ENCODE measurements at places on chromosomes 3 and 15.

DNA sequence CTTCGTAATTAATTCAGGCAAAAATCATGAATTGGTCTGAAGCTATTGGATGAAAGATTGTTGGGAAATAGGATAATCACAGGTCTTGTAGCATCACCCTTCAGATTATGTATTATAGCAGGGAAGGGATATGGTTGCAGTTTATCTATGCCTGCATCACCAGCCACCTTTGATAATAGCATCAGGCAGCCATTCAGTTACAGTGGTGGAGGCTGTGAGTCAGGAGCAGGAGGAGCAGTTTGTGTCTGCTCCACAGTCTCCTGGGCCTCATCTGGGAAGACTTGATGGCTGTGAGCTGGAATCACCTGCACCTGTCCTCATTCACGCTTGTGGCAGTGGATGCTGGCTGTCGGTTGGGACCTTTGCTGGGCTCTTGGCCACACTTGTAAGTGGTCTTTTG lies 104.3 kb upstream of the PLXNA1 start:
- no peak for DNase-seq

GRCh38 chr3:66532613-66533012 lies 31.8 kb upstream of the LRIG1 start:
- no peak for DNase-seq

DNA sequence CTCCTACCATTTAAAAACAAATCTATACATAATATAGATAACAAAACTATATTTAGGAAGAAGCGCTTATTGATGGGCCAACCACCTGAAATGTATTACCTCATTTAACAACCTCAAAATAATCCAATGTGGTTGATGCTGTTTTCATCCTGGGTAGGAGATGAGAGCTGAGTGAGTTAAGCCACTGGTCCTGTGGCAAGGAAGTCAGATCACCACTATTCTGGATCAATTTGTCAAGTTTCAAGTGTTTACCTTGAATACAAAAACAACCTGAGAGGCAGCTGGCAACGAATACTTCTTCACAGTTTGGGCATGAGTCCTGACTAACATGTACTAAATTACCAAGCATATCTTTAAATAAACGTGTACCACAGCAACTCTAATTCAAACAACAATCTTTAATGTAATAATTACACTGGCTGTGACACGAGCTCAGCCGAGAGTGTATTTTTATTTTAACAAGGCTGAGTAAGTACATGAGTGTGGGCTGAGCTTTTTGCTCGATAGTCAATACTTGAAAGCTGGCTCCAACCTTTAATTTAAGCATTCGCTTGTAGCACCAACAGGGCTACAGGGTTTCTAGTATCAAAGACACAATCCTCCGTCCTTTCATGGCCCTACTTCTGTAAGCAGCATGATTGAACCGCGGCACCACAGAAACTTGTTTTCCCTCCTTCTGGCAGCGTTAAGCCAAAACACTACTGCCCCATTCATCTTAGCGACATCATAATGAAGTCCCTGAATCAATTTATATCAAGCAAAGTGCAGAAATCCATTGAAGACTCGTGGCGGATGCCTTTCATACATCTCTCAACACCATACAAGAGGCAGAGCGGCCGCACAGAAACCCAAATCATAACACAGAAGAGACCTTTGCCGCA lies 93.8 kb upstream of the ICE2 start:
- DNase-seq: peak; percentile 57

GRCh38 chr3:60579734-60580133 lies 671.5 kb downstream of the FHIT start:
- no peak for DNase-seq

GRCh38 chr3:150737874-150738679 lies 24.9 kb downstream of the SIAH2 start:
- no peak for DNase-seq

- DNase-seq: peak; percentile 30
These were observed 28.7 kb upstream of the PLOD2 start for GRCh38 chr3:146189519-146190173.

GRCh38 chr15:68383161-68384074 lies 48.5 kb downstream of the ITGA11 start:
- no peak for DNase-seq

GRCh38 chr15:57534281-57534680 lies 57.4 kb upstream of the MYZAP start:
- no peak for DNase-seq

- DNase-seq: no peak
These were observed 62.9 kb upstream of the NR2E3 start for GRCh38 chr15:71747128-71748083.

DNA sequence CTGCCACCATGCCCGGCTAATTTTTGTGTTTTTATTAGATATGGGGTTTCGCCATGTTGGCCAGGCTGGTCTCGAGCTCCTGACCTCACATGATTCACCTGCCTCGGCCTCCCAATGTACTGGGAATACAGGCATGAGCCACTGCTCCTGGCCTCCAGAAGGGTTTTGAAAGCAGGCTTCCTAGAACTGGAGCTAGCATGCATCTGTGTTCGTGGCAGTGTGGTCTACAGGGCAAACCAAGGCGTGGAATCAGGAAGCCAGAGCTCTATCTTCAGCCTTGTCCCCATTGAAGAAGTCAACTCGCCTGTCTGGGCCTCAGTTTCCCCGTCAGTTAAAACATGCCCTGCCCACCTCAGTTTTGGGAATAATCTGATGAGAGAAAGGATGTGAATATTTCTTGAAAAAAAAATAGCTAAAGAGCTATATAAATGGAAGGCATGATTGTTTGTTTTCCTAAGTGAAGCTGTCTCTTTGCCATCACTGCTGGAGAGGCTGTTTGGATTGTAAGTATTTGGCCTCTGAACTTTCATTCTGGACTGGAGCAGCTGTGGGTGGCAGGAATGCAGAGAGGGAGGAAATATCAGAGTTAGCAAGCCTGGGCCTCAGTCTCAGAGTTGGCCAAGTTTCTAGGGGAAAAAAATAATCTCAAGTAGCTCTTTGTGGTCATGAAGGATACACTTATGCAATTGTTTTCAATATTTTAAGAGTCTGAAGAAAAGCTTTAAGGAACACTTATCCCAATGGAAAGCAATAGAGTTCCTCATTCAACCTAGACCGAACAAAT lies 36.5 kb upstream of the UACA start:
- DNase-seq: no peak

DNA sequence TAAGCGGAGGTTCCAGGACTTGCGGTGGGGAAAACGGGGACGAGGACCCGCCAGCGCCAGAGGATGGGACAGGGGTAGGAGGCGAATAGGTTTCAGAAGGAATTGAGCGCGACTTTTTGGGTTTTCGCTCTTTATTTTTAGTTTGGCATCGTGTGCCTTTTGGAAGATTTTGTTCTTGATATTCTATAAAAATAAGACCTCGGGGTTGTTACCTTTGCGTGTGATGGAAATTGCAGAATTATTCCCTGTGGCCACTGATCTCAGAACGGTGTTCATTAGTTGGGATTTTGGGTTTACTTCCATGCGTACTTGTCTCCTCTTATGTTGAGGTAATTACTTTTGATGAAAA lies 453 bp upstream of the CCDC14 start:
- DNase-seq: no peak

DNA sequence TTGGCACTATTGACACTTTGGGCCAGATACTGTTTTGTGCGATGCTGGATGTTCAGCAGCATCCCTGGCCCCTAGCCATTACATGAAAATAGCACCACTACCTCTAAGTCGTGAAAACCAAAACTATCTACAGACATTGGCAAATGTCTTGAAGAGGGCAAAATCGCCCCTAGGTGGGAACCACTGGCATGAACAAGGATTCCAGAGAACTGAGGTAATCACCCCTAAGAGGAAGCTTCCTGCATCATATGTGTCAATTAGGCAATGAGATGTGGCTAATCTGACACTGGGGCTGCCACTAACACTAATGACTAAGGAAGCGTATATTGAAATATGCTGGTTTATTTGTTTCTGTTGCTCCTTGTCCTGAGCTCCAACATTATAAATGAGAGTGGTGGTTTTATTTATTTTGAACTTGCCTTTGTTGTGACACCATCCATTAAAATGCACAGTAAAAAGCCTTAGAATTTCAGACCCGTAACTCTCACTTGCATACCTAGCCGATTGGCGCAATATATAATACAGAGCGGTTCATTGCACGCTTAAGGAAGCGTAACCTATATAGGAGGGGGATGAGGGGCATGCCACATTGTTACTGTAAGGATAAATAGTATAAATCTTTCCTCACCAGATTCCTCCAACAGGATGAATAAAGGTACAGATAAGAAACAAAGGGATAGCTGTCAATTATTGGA lies 299.8 kb upstream of the CNTN4 start:
- no peak for DNase-seq

DNA sequence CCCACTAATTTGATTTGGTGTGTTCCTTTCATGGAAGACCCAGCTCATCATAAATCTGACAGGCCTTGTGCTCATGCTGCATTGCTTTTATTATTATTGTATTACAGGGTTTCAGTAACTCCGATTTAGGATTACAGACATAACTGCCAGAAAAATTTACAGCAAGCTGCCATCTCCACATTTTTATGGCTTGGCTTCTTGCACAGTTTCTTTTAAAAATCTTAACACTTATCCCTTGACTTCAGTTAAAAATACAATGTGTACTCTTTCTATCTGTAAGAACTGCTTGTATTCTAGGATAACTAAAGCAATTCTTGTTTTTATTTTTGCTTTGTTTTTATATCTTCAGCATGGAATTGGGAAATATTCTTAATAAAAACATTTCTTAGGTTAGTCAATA lies 612.2 kb downstream of the DIPK2A start:
- DNase-seq: no peak

DNA sequence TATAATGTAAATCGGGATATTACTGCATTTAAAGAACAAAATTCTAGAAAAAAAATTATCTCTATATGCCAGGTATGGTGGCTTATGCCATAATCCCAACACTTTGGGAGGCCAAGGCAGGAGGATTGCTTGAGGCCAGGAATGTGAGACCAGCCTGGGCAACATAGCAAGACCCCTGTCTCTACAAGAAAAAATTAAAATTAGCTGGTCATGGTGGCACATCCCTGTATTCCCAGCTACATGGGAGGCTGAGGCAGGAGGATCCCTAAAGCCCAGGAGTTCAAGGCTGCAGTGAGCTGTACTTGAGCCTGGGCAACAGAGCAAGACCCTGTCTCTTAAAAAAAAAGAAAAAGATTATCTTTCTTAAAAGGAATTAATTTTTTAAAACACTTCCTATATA lies 12.8 kb downstream of the SENP7 start:
- DNase-seq: no peak

DNA sequence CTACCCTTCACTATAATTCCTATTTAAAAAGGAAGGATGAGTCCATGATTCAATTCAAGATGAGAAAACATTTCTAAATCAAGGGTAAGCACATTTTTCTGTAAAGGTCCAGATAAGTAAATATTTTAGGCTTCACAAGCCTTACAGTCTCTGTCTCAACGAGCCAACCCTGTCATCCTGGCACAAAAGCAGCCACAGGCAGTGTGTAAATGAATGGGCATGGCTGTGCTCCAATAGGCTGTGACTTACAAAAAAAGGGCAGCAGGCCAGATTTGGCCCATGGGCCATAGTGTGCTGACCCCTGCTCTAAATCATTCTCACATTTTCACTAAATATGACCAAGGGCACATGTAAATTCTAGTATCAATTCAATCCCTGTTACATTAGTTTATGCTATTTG lies 200.4 kb downstream of the WNT5A start:
- no peak for DNase-seq

GRCh38 chr3:28615971-28616370 lies 267.3 kb upstream of the AZI2 start:
- DNase-seq: no peak

- DNase-seq: no peak
These were observed 223.7 kb downstream of the THSD4 start for GRCh38 chr15:71338827-71339542.

DNA sequence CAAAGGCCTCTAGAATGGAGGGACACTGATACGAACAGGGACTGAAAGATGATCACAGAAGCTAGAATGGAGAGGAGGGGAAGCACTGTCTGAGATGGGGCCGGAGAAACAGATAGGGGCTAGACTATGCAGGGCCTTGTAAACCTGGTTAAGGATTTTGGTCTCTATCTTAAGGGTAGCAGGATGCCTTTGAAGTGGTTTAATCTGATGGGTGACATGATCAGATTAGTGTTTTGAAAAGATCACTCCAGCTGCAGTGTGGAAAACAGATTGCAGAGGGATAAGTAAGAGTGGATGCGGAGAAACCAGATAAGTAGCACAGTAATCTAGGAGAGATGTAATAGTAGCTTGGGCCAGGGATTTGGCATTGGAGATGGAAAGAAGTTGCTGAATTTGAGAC lies 108.1 kb downstream of the RSRC1 start:
- DNase-seq: no peak

DNA sequence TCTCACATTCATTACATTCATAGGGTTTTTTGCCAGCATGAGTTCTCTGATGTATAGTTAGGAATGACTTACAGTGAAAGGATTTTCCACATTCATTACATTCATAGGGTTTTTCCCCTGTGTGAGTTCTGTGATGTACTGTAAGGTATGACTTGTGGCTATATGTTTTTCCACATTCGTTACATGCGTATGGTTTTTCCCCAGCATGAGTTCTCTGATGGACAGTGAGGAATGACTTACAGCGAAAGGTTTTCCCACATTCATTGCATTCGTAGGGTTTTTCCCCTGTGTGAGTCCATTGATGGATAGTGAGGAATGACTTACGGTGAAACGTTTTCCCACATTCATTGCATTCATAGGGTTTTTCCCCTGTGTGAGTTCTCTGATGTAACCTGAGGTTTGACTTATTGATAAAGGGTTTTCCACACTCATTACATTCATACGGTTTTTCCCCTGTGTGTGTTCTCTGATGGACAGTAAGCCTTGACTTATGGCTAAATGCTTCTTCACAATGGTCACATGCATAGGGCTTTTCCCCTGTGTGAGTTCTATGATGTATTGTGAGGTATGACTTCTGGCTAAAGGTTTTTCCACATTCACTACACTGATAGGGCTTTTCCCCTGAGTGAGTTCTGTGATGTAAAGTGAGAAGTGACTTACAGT lies 47.4 kb downstream of the ZNF717 start:
- no peak for DNase-seq

- DNase-seq: no peak
These were observed 2.7 kb upstream of the FNDC3B start for GRCh38 chr3:172036541-172037215.

- DNase-seq: no peak
These were observed 4.4 kb upstream of the FOXB1 start for GRCh38 chr15:59999612-60000112.

DNA sequence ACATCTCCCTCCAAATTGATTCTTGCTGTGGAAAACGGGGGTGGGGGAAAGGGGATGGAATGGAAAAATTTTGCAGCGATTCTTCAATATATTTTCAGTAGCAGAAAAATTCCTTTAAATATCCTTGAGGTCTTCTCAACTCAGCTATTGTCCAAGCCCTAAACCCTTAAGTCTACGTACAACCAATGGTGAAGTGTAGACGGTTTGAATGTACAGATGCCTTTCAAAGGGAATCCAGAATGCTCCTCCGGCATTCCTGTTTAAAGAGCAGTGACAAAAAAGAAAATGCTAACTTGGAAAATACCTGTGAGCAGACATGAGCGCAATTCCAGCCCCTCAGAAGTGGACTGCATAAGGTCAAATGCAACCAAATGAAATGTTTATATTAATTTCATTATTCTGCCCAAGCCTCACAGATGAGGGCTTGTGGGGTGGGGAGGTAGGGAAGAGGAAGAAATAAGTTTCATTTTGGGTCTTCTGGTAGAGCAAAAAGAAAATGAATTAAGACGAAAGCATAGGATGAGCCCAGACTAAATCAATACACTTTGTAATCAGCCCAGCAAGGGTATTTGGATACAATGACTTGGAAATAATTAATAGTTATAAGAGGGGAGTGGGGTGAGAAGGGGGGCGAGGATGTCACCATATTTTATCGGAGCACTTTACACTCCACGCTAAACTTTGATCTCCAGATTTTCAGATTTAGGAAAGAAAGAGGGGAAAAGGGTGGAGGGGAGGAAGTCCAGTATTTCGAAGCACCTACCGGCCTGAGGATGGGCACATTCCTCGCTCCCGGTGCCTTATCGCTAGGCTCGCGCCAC lies 2.7 kb downstream of the FOXP1 start:
- DNase-seq: no peak

All from NCI-H2107 (cell line).